ENCODE measurements at places on chromosomes 2 and 18.
A peak's percentile ranks its signal among the peaks of the same experiment; 100 is the strongest.

DNA sequence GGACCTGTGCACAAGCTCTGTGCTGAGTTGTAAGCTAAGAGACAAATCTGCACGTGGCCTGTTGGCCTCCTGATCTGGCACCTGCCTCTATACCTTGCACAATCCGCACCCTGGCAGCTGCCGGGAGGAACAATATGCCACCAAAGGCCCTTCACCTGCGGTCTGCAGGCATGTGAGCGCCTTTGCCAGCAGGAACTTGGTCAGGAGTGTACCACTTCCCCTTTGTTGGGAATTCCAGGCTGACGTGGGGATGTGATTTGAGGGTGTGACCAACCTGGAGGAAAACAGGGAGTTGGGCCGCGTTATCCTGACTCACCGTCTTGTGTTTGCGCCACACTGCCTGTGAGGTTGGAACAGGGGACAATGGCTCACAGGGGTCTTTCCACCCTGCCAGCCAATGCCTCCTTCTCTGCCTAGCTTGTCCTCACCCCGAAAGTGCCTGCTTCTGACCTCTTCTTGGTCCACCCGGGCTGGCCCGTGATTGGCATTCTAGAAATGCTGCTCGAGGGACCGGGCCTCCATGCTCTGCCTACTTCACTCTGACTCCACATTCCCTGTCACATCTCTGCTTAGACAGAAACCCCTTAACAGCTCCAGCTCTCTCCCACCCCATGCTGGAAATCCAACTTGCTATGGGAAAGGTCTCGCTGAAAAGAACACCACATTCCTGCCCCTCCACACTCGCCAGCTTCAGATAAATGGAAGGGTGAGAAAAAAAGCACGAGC, 67.1 kb upstream of the MAP4K4 start:
- peak; percentile 99 for DNase-seq

DNA sequence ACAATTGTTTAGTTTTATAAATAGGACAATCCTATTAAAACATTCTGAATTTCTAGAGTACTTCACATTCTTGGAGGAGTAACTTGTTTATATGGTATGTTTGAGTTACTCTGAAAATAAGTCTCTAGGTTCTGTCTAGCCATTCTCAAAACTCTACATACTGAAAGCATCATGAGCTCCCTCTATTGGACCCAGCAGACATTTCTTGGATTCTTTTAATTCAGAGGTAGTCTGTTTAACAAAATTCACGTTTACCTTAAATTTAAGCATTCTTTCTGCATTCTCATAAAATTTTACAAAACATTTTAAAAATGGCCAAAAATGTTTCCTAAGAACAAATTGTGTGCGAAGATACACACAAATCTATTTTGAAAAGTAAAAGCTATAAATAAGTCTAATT, 15.3 kb downstream of the SP9 start:
- peak; percentile 25 for DNase-seq

DNA sequence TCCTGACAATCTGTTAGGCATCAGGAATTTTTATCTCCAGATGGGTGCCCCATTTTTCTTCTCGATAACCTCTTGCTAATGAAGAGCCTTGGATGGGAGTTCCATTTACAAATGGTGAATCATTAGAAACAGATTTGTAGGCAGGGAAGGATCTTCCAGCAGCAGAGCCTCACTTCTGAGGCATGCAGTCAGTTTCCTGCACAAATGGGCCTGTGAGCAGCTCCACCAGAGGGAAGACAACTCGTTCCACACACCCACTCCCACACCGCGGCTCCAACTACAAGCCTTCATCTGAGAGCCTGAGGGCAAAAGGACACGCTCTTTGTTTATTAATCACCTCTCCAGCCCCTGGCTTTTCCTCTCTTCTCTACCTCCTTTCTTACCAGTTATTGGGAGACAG, 108.5 kb downstream of the CTAGE1 start:
- DNase-seq = no peak

GRCh38 chr2:181124497-181124896, 144.1 kb downstream of the UBE2E3 start:
- DNase-seq = no peak

DNA sequence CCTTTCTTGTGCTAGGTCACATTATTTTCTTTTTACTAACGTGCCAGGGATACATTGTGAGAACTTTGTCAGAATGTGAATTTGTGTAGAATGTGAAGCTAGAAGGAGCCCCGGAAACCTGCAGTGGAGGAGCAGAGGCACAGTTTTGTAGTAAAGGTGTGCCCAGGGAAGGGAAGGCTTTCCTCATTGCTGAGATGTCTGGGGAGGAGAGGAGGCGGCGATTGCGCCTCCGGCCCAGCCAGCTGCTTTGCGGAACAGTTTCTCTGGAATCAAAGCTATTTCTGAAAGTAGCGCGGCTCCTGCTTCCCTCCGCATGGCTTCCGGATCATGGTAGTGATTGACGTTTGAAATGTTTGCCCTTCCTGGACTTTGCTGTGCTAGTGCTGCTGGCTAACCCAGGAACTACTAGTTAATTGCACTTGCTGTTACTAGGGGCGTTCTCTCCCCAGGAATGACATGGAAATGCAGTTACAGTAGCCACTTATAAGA, 83.1 kb upstream of the RBM44 start:
- DNase-seq = no peak

DNA sequence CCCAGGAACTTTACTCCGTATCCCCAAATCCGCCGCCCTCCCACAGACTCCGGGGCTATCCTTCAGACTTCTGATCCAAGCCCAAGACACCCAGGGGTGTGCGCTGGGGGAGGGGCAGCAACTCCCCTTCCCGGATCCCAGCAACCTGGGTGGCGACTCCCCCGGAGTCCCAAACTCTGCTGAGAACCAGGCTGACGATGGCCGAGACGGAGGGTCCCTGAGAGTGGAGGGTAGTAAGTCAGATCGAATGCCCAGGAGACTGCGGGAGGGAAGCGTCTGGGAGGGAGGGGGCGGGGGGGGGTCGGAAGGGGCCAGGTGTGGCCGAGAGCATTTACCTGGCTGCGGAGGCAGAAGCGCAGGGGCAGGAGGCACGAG, 7.0 kb upstream of the TNS1 start:
- DNase-seq = no peak

DNA sequence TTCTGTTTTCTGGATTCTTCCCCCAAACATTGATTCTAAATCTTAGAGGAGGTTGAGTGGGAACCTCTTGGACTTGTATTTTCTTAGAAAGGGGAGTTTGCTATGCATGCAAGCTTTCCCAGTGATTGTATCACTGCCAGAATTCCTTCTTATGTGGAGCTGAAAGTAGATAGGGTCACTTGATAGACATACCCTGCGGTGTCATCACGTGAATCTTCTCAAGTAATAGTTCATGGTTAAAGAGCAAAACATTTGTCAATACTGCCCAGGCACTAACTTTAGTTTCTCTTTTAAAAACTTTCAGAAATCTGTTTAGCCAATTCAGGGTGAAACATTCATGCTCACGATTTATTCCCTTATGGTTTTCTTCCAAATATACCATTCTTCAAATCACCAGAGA, 6.4 kb downstream of the PMAIP1 start:
- no peak for DNase-seq

GRCh38 chr2:111669928-111670695, 213.9 kb downstream of the ANAPC1 start:
- no peak for DNase-seq

GRCh38 chr2:160918906-160919503, 241.2 kb upstream of the TANK start:
- peak; percentile 29 for DNase-seq

DNA sequence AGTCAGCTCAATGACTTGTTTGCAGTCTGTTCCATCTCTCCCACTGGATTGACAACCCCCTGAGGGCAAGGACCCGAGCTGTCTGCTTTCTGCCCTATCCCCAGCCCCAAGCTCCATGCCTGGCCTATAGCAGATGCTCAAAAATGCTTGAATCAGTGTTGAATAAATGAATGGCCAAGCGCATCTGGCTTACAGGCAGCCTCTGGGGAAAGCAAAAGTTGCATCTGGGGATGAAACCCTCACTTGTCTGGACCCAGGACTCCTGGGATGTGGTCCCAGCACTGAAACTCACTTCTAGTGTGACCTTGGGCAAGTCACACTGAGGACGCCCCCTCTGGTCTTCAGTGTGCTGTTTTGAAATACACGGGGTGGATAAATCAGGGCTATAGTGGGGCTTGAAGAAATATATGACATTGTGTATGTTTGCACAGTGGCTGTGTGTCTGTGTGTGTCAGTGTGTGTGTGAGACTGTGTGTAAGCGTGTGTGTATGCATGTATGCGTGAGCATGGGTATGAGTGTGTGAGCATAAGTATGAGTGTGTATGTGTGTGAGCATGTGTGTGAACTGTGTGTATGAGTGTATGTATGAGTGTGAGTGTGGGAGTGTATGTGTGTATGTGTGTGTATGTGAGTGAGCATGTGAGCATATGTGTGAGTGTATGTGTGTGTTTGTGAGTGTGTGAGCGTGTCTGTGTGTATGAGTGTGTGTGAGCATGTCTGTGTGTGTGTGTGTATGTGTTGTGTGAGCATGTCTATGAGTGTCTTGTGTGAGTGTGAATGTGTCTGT, 27.8 kb upstream of the TNS1 start:
- no peak for DNase-seq

DNA sequence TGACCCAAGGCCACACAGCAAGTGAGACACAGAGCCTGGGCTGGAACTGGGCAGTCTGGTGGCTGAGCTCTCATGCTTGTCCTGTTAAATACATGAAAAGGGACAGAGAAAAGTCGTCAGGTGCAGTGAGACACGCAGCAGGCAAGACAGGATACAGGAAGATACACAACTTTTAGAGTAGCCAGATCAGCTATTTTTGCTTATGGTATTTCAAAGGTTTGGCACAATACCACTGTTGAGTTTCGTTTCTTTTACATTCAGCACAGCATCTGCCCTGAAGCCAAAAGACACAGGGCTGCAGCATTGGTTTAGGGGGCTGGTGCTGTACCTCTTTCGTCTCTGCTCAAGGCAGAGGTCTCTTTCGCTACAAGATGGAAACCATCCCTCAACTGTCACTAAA, 14.0 kb downstream of the FHL2 start:
- DNase-seq = no peak

DNA sequence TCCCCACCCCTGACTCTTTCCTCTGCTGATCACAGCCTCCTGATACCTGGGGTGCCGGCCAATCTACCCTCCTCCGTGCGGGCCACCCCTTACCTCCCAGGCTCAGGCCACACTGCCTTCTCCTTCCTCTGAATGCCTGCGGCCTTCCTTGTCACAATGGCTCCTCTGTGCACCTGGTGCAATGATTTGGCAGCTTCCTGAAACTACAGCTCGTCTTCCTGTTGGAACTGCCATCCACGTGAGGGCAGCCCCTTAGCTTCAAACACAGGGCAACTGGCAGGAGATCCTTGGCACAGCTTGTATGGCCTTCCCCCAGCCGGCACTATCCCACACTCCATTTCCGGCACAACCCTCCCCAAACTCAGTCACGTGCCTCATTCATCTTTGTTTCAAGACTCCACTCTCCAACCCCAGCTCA, 69.0 kb downstream of the STPG4 start:
- DNase-seq = no peak

DNA sequence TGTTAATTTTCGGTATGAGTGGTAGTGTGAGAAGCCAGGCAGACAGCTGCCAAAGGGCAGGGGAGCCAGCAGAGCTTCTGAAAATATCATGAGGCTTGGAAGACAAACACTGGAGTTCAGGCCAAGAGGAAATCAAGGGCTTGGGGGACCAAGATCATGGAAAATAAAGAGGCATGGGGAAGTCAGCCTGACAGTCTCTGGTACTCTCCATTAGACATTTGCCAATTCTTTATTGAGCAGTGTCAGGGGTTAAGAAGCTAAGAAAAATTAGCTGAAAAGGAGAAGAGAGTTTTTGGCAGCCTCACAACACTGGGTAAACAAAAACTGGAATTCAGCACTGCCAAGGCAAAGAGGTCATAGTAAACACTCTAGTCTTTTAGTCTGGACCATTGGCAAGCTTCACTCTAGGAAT, 612.7 kb downstream of the EPHA4 start:
- DNase-seq = no peak

- no peak for DNase-seq
Observed at GRCh38 chr18:6174983-6175745, 239.5 kb downstream of the L3MBTL4 start.

DNA sequence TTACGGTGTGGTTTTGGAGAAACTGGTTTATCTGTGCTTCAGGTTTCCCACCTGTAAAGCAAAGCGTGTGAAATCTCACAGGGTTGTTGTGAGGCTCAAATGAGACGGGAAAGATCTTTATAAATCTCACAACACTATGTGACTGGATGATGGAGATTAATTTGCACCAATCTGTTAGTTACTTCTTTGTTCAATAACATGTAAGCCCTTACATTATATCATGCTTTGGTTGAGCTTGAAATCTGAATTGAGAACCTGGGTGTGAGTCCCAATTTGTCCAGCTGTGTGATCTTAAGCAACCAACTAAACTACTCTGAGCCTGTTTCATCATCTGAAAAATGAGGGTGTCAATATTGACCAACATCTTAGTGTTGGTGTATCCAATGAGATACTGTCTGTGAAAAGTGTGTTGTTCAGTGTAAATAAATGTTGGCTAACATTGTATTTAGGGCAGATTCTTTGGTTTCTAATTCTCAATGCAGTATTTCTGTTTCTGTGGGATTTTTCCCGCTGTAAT, 741 bp upstream of the GCKR start:
- no peak for DNase-seq

DNA sequence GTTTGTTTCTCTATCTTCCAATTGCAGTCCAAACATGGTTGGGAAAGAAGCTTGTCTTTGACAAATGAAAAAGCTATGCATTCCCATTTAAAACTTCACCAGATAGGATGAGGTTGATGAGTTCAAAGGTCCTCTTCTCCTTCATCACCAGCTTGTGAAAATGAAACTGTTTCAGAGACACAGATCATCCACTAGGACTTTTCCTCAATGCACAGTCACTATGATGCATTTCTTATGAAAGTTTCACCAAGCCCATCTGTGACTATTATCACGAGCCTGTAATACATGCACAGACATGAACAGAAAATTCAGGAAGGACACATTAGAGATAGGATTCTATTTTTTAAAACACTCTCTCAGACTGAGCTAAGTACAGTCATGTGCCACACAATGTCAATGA, 644.4 kb downstream of the PLCL1 start:
- no peak for DNase-seq

DNA sequence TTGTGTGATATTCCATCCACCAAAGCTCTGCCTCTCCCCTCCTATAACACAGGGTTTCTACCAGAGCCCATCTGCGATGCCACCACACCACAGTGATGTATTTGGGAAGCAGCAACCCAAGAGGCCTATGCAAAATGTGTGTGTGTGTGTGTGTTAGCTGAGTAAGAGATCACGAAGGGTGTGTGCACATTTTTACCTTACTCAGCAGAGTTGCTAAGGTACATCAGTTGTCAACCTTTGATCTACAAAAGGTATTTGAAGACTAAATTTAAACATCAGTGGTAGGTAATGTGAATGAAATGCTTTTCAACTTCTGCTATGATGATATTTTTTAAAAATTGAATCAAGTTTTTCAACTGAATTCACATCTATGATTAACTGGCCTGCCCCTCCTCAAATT, 227.6 kb downstream of the FBXO15 start:
- no peak for DNase-seq

DNA sequence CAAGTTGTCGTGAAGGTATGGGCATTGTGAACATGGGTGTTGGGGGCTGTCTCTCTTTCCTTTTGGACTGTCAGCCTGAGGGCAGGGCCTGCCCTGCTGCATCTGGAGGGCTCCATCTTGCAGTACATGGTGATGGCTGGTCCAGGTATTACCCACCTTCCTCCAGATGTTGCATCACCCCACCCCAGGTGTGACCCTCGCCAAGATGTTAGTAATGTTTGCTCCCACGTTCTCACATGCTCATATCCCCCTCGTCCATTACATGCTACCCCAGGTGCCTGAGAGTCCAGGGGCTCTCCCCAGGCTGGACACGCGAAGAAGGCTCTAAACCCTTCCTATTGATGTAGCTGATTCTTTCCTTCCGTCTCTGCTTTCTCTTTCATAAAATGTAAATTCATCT, 13.9 kb downstream of the ZAP70 start:
- no peak for DNase-seq
